ENCODE measurements at places on chromosomes 1 and 21.

DNA sequence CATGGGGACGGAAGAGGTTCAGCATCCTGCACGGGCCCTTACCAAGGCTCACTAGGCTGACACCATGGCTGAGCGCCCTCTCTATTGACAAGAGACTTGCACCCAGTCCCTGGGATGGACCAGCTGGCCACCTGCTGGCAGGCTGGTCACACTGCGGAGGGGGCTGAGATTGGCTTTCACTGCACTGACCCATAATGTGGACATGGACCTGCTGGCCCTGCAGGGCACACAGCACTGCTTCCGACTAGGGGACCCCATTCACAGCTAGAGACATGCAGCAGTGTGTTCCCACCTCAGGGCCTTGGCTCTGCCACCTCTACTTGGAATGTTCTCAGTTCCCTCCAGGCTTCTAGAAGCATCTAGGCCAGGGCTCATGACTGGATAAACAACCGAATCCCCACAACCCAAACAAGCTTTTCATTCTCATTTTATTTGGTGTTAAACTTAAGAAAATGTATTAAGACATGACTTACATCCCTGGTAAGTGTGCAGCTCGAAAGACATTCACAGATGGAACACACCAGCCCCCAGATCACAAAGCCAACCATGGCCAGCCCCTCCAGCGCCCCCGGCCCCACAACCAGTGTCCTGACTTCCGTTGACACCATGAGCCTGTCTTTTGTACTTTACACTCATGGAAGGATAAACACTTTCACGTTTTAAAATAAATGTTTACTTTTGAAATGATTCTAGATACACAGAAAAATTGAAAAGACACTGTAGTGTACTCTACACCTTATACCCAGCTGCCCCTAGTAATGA lies 9.3 kb upstream of the SRARP start:
- no peak for DNase-seq

DNA sequence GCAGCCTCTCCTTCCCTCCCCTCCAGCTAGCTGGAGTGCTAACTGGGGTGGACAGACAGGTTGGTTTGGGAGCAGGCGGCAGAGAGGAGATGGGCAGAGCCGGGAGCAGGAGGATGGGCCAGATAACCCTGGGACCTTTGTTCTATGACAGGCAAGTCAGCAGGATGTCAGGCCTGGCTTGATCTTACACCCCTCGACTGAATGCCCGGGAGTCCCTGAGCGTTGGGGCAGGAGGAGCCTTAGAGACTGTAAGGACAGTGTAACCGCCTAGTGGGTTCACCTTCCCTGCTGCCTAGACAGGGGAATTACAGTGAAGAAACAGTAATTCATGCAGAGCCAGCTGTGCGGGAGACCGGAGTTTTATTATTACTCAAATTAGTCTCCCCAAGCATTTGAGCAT lies 60.2 kb downstream of the MDM4 start:
- no peak for DNase-seq

GRCh38 chr1:87273291-87273690 lies 55.4 kb upstream of the LMO4 start:
- DNase-seq, result no peak

DNA sequence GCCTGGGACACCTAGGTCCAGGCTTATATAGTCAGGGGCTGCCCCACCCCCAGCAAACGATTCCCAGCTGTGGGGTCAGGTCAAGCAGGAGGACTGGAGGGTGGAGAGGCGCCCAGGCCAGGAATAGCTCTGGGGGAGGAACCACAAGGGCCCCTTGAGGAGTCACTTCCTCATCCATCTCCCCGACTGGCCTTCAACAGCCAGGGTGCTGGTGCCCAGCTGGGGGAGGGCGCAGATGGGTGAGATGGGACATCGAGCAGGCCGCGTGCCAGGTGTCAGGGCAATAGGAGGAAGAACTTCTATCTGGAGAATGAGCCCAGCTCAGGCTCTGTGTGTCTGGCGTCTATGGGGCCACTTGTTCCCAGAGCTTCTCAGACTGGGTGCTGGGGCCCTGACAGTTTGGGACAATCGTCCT lies 208 bp upstream of the MYBPH start:
- no peak for DNase-seq

DNA sequence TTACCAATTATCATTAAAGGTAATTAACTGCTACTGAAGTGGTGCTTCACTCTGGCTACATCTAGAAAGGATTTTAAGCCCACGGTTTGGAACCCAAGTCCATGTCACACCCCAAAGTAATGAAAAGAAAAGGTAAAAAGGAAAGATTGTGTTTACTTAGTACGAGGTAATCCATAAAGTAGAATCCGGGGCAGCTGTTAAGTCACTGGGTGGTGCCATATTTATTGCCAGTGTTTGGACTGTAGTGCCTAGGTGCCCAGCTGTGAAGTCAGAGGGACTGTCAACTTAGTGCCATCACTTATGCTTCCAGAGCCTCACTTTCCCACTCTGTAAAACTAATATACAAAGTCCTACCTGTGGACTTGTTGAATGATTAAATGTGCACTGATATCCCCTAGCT lies 52.2 kb upstream of the GRHL3 start:
- no peak for DNase-seq

GRCh38 chr1:153393926-153394325 lies 3.1 kb upstream of the S100A8 start:
- DNase-seq, result no peak

- no peak for DNase-seq
These were observed 241.6 kb downstream of the BACH1 start for GRCh38 chr21:29540289-29540688.

GRCh38 chr1:199002661-199003060 lies 363.8 kb downstream of the PTPRC start:
- no peak for DNase-seq

DNA sequence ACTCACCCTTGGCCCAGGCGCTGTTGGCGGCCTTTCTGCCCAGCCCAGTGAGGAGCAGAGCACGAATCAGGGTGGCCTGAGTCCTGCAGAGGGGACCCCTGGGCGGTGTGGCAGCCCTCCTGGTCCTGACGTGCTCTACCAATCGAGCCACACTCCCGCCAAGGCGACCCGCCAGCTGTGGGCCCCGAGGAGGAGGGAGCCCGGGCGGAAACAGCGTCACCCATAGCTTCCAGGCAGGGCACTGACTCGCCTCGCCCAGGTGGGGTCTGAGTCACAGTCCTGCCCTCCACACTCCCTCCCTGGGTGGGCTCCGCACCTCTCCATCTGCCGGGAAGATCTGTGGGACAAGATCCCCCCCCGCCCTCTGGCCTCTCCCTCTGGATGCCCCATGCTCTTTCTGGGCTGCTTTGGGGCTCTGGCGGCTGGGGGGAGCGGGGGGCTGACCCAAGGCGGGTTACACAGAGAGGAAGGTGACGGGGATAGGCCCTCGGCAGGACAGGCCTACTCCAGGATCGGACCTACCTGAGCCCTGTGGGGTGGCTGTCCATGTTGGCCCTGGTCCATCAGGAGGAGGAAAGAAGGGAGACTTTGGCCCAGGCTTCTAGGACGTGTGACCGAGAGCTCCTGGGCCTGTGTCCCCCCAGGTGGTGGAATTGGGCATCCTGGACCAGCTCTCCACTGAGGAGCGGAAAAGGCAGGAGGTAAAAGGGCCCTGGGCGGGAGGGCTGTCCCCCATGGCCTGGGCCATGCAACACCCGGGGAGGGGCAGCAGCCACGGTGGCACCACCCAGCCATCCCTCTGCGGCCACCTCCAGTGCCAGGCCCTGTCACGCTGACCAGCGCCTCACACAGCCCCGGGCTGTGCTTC lies 14.0 kb downstream of the ARHGEF16 start:
- DNase-seq, result no peak

DNA sequence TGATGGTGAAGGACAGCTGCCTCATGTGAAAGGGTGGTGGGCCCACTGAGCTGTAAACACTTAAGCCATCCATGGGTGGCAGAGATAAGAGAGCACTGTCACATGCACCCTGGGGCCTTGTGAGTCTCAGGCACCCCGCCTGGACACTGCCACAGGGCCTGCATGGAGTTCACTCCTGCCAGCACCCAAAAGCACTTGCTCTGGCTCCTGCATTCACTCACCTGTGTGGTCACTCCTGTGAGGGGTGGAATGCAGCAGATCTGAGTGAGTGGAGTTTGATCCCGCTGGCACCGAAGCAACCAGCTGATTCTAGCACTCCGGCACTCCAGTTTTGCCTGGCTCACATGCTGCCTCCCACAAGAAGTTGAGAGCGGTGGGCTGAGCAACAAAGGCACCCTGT lies 1142.1 kb upstream of the PRMT6 start:
- no peak for DNase-seq

DNA sequence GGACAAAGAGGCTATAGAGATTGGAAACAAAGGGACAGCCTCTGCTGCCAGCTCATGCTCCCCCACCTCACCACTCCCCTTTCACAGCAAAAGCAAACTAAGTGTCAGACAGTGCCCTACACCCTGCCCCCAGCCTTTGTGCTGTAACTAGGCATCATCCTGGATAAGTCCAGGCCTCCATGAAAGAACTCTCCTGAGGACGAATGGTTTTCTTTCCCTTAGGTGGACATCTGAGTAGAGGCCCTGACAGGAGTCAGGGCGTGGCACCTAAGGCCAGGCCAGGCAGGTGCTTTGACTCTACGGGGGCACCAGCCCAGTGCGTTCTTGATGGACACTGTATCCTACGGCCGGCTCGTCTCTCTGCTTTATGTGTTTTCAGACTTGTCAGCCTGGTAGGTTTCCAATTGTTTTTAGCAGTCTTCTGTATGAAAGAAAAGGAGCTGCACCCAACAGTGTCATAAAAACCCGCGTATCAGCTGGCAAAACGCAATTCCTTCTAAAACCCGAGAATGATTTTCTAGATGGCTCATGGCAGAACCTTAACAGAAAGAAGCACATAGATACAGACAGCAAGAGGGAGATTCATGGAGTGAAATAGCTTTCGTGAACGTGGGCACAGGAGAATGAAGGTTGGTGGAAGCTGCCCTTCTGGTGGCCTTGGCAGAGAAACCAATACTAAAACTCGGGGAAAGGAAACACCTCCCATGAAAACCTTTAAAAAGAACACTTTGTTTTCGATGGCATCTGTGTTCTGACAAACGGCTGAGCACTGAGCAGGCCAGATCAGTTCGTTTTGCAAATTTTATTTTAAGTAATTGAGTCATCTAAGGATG lies 51.7 kb upstream of the AJAP1 start:
- DNase-seq, result no peak

- no peak for DNase-seq
These were observed 97.1 kb upstream of the C1orf87 start for GRCh38 chr1:60170709-60171108.

GRCh38 chr1:50667272-50667671 lies 244.0 kb upstream of the DMRTA2 start:
- no peak for DNase-seq

DNA sequence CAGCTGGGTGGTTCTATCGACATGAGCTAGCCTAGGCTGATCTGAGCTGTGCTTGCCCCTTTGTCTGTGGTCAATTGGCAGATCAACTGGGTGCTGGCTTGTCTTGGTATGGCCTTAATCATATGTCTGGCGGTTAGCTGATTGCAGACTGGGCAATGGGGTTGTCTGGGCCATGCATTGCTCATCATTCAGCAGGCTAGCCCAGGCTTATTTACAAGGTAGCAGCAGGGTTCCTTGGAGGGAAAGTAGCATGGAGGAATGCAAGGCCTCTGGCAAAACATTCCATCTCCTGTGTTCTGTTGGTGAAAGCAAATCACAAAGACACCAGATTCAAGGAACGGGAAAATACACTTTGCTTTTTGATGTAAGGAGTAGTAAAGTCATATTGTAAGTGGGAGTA lies 84.0 kb upstream of the IVNS1ABP start:
- no peak for DNase-seq

GRCh38 chr1:222736470-222736869 lies 532 bp upstream of the FAM177B start:
- DNase-seq, result no peak

DNA sequence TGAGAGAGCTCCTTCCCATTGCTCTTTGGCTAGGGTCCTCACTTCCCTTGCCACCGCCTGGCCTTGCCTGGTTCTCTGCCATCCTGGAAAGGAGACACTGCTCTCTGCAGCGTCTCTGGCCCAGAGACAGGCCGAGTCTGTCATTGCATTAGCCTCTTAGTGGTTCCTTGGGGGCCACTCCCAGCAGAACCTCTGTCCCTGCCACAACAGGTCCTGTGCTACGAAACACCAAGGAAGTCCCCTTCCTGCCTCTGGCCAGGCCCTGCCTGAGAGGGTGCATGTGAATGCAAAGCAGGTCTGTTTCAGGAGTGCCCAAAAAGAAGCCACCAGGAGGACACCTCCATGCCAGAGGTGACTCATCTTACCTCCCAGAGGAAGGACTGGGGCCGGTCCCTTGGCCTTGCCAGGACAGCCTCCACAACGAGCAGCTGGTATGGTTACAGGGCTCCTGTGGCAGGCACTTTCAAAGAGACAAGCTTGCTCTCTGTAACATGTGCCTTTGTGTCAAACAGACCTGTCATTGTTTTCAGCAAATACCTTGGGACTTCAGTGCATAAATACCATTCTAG lies 59.6 kb downstream of the VPS26C start:
- no peak for DNase-seq

DNA sequence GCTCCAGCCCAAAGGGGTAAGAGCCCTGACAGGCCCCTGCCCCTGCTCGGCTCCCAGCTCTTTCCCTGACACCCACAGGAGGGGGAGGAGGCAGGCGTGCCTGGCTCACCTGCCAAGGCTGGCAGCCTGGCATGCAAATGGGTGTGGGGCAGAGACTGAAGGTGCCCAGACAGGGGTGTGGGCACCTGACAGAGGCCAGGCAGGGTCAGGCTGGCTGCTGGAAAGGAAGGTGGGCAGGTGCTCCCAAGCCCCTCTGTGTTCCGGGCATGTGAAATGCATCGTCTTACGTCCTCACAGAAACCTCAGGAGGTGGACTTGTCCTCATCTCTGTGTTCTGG lies 19.4 kb upstream of the CASZ1 start:
- no peak for DNase-seq

- DNase-seq, result no peak
These were observed 85.7 kb downstream of the BRINP2 start for GRCh38 chr1:177256153-177257075.

GRCh38 chr1:57279909-57280666 lies 143.8 kb downstream of the DAB1 start:
- DNase-seq, result no peak

- no peak for DNase-seq
These were observed 90.9 kb upstream of the RGS18 start for GRCh38 chr1:192067360-192067759.

- DNase-seq, result no peak
These were observed 29.3 kb downstream of the ZBTB8B start for GRCh38 chr1:32494196-32494595.

- DNase-seq, result no peak
These were observed 9.9 kb downstream of the OTUD3 start for GRCh38 chr1:19892129-19892528.

DNA sequence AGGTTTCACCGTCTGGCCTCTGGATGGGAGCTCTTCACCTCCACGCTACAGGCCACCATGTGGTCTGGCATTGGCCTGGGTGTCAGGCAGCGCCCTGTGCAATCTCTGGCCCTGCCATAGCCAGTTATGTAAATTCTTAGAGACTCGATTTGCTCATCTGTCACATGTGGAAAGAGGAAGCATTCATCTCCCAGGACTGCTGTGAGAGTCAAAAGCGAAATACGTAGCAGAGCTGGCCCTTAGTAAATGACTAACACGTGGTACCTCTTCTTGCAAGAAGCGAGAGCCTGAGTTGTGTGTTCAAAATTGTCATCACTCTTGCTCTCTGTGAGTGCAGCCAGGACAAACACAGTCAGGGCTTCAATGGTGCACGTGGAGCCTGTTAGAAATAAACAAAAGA lies 159.0 kb upstream of the BACE2 start:
- no peak for DNase-seq

Measured in stimulated activated CD4-positive, alpha-beta T cell treated with anti-CD3 and anti-CD28 coated beads, Interleukin-15, amount 100 ng/mL, for 1 hour (primary cell).